ENCODE measurements at places on chromosomes 3 and 15. TPM values are rescaled to one million over a fixed set of nuclear protein-coding genes. Genes with fewer than 3 reads are reported as not detected.

PCLAF gene
- 1.4 TPM for total RNA-seq

- H3K27ac ChIP-seq, result no peak overlapping the region
- no peak overlapping the region for H3K4me3 ChIP-seq
- peak; percentile 11 for DNase-seq
- no peaks in the 10 kb centered on the region for H3K27me3 ChIP-seq
- peaks cover 28% of the 10 kb centered on the region for H3K4me1 ChIP-seq
These were observed 2.7 kb downstream of the TTC21A start for GRCh38 chr3:39110041-39110639.

DNA sequence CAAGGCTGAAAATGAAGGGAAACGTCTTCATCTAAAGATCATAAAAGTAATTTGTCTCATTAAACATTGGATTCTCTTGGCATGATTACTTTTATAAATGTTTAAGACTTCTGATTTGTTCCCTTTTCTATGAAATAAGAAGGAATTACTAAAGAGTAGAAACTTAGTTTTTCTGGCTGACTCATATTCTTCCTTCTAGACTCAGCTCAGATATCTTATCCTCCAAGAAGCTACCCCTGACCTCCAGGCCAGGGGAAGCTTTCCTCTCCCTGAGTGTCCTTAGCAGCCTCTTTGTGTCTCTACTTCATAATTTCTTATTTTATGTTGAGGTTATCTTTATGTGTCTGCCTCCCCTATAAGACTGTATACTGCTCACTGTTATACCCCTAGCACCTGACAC is 291.9 kb upstream of the STT3B start:
- H3K4me3 ChIP-seq, result no peak overlapping the region
- no peak overlapping the region for H3K27ac ChIP-seq
- DNase-seq, result no peak
- no peaks in the 10 kb centered on the region for H3K4me1 ChIP-seq
- H3K36me3 ChIP-seq, result no peaks in the 10 kb centered on the region
- H3K27me3 ChIP-seq, result no peaks in the 10 kb centered on the region

- no peaks in the 10 kb centered on the region for H3K27me3 ChIP-seq
- peak; percentile 79 for DNase-seq
- H3K4me3 ChIP-seq, result no peak overlapping the region
- H3K36me3 ChIP-seq, result no peaks in the 10 kb centered on the region
- H3K27ac ChIP-seq, result no peak overlapping the region
These were observed 59.9 kb downstream of the ZNF621 start for GRCh38 chr3:40584625-40585189.

PLA2G4D gene
- not detected for total RNA-seq

IGDCC3 gene
- not detected for total RNA-seq

DNA sequence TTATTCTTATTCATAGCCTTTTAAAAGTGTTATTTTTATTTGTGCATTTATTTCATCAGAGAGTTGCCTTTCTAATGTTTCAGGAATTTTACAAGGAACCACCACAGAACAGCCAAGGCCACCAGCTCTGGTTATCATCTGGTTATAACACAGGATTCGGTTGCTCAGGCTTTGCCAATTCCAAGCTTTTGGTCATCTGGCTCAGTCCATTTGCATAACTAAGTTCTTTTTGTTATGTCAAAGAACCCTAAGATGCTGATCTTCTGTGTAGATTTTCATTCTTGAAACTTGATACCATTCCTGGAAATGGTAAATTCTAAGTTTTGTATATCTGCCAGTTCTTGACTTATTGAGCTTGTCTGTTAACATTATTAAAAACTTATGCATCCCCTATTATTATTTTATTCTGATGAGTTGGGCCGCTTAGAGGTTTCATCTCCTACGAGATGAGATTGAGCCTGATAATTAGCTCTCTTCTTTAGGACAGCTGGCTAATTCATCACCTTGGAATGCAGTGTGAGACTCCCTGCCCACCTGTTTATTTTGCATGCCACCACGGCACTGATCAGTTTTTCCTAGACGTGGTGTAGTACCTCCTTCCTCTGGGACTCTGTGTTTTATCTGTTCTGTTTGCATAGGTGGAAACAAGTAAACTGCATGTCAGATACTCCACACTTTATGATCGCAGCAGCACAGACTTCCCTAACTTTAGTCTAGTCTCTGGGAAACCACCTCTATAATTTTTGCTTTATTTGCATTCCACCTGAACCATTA is 264.8 kb downstream of the SLCO3A1 start:
- H3K4me3 ChIP-seq, result no peak overlapping the region
- no peak for DNase-seq
- H3K27me3 ChIP-seq, result no peaks in the 10 kb centered on the region

GRCh38 chr15:68653801-68654200 is 75.0 kb downstream of the CORO2B start:
- H3K27me3 ChIP-seq, result no peaks in the 10 kb centered on the region
- no peaks in the 10 kb centered on the region for H3K36me3 ChIP-seq
- H3K4me3 ChIP-seq, result no peak overlapping the region
- no peaks in the 10 kb centered on the region for H3K4me1 ChIP-seq

DNA sequence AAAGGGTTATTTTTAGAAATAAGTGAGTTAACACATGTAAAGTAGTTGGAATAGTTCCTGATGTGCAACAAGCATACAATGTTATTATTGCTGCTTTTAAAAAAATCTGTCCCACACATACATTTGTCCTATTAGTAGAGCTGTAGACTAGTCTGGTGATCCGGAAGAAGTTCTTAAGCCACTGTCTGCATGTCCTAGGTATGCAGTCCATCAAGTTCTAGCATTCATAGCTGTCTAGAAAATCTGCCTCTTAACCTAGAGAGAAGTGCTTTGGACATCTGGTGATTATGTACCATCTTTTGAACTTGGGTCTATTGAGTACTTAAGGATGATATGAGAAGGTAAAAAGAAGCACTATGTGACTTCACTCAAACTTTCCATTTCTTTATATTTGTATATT is 439.9 kb upstream of the NAALADL2 start:
- H3K27me3 ChIP-seq, result no peaks in the 10 kb centered on the region
- no peak for DNase-seq
- no peaks in the 10 kb centered on the region for H3K36me3 ChIP-seq
- no peaks in the 10 kb centered on the region for H3K4me1 ChIP-seq

DNA sequence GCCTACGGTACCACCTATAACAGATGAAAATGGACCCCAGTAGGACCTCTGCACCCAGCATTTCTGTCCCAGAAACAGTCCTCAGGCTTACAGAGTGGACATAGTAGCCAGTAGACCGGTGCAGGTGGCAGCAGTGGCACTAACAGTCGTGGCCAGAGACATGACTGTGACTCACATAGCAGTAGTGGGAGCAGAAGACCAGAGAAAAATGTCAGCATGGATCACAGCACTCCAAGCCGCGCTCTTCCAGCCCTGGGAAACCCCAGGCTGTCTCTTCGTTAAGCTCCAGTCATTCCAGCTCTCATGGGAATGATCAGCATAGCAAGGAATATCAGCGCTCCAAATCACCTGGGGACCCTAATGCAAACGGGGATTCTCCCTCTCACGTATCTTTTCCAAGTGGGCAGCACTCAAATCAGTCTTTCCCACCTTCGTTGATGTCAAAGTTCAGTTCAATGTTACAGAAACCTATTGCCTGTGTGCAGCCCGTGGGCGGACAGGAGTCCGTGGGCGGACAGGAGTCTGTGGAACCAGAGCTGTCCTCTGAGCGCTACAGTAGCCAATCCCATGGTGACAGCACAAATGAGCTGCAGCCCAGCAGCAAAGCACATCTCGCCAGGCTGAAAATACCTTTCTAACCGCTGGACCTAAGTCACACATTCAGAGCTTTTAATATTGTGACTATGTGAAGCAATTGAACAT is 10.5 kb downstream of the BFSP2 start:
- H3K36me3 ChIP-seq, result no peaks in the 10 kb centered on the region
- H3K27me3 ChIP-seq, result no peaks in the 10 kb centered on the region
- H3K4me3 ChIP-seq, result no peak overlapping the region

DNA sequence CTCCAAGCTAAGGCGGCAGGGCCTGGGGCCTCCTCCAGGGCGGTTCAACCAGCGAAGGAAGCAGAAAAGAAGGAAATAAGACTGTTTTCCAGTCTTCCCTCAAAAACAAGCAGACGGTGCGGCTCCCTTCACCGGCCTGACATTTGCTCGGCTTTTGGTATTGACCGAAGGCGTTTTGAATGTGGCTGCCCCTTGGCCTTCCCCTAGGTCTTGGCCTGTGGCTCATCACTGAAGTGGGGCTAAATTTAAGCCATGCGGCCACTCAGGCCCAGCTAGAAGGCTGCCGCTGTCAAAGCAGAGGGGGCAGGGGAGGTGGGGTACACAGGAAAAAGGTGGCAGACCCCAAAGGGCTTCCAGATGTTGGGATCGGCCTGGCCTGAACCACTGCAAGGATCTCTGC is 86.2 kb downstream of the SRGAP3 start:
- no peak overlapping the region for H3K4me3 ChIP-seq
- no peak overlapping the region for H3K27ac ChIP-seq
- H3K4me1 ChIP-seq, result no peaks in the 10 kb centered on the region
- DNase-seq, result no peak
- H3K27me3 ChIP-seq, result no peaks in the 10 kb centered on the region
- no peaks in the 10 kb centered on the region for H3K36me3 ChIP-seq

DNA sequence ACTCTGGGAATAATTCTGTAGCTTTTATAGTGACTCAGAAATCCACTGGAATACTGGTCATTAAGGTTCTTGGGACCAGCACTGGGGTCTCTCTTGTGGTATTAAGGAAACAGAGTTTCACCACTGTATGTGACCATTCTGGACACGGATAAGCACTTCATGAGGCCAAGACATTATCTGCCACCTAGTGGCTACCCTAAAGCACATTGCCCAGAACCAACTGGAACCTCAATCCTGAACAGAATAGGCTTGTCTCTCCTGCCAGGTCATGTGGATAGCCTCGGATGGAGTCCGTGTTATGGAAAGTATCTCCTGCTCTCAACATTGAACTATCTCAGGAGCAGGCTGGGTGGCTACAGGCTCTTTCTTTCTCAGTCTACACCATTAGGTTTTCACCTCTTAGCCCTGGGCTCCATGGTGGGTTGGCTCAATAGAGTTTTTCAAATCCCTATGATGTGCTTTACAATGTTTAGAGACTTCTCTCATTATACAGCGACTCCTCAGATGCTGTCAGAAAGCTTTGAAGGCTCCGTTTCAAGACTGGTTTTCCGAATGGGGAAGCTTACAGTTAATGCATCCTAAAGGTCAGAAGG is 167.6 kb upstream of the ST8SIA2 start:
- no peaks in the 10 kb centered on the region for H3K36me3 ChIP-seq
- no peak overlapping the region for H3K4me3 ChIP-seq
- H3K27ac ChIP-seq, result no peak overlapping the region
- H3K27me3 ChIP-seq, result no peaks in the 10 kb centered on the region

PPP1R14D gene
- total RNA-seq, result not detected

GRCh38 chr15:64774629-64775493 is 528 bp downstream of the RBPMS2 start:
- H3K4me1 ChIP-seq, result peaks cover 11% of the 10 kb centered on the region
- H3K27ac ChIP-seq, result no peak overlapping the region
- peak; percentile 35 for DNase-seq
- no peak overlapping the region for H3K4me3 ChIP-seq
- H3K27me3 ChIP-seq, result peaks cover 10% of the 10 kb centered on the region

CCDC13 gene
- 0.88 TPM for total RNA-seq

SENP8 gene
- 0.27 TPM for total RNA-seq

GRCh38 chr3:48299746-48300712 is 33.4 kb downstream of the SPINK8 start:
- H3K27ac ChIP-seq, result peak overlapping the region; percentile 92
- H3K36me3 ChIP-seq, result peaks cover 20% of the 10 kb centered on the region
- H3K4me3 ChIP-seq, result peak overlapping the region; percentile 85
- H3K27me3 ChIP-seq, result no peaks in the 10 kb centered on the region
- peak; percentile 21 for DNase-seq
- peaks cover 38% of the 10 kb centered on the region for H3K4me1 ChIP-seq

GRCh38 chr3:150370122-150370602 is 37.9 kb upstream of the TSC22D2 start:
- DNase-seq, result no peak
- no peak overlapping the region for H3K27ac ChIP-seq
- no peaks in the 10 kb centered on the region for H3K4me1 ChIP-seq
- no peaks in the 10 kb centered on the region for H3K36me3 ChIP-seq

GRCh38 chr3:138717348-138717747 is 108.8 kb downstream of the FAIM start:
- no peaks in the 10 kb centered on the region for H3K4me1 ChIP-seq
- no peak for DNase-seq
- H3K27me3 ChIP-seq, result no peaks in the 10 kb centered on the region
- H3K36me3 ChIP-seq, result peaks cover 4% of the 10 kb centered on the region

AGBL1 gene
- total RNA-seq, result not detected

GRCh38 chr15:56919031-56919608 is 676 bp downstream of the TCF12 start:
- DNase-seq, result peak; percentile 77
- peaks cover 9% of the 10 kb centered on the region for H3K36me3 ChIP-seq
- no peaks in the 10 kb centered on the region for H3K27me3 ChIP-seq
- peak overlapping the region; percentile 92 for H3K27ac ChIP-seq
- H3K4me1 ChIP-seq, result peaks cover 18% of the 10 kb centered on the region

- DNase-seq, result no peak
- no peak overlapping the region for H3K27ac ChIP-seq
- no peaks in the 10 kb centered on the region for H3K4me1 ChIP-seq
- no peaks in the 10 kb centered on the region for H3K36me3 ChIP-seq
- H3K27me3 ChIP-seq, result no peaks in the 10 kb centered on the region
These were observed 181.6 kb downstream of the MEGF11 start for GRCh38 chr15:66071921-66072295.

DNA sequence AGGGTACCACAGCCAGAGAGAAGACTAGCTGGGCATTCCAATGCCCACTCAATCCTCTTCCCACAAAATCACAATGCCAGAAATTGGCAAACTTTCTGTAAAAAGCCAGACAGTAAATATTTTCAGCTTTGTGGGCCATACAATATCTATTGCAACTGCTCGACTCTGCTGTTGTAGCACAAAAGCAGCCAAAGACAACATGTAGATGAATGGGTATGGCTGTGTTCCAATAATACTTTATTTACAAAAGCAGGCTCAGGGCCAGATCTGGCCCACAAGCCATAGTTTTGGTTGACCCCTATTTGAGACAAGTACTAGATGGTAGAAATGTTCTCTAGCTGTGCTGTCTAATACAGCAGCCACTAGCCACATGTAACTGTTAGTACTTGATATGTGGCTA is 330.9 kb downstream of the ERC2 start:
- H3K36me3 ChIP-seq, result no peaks in the 10 kb centered on the region
- no peak for DNase-seq
- no peaks in the 10 kb centered on the region for H3K27me3 ChIP-seq
- no peak overlapping the region for H3K4me3 ChIP-seq
- H3K27ac ChIP-seq, result no peak overlapping the region

- no peak overlapping the region for H3K4me3 ChIP-seq
- DNase-seq, result no peak
- no peaks in the 10 kb centered on the region for H3K36me3 ChIP-seq
- no peaks in the 10 kb centered on the region for H3K27me3 ChIP-seq
These were observed 66.1 kb downstream of the RPN1 start for GRCh38 chr3:128584412-128585020.

GRCh38 chr3:163523375-163523774 is 1554.9 kb downstream of the SI start:
- H3K27ac ChIP-seq, result no peak overlapping the region
- H3K27me3 ChIP-seq, result no peaks in the 10 kb centered on the region
- H3K4me1 ChIP-seq, result no peaks in the 10 kb centered on the region
- H3K36me3 ChIP-seq, result no peaks in the 10 kb centered on the region
- no peak overlapping the region for H3K4me3 ChIP-seq

All from natural killer cell (primary cell).